H9 (cell line): ENCODE measurements at places on chromosomes 2 and 18. TPM values are rescaled to one million over a fixed set of nuclear protein-coding genes. Genes with fewer than 3 reads are reported as not detected.

GRCh38 chr2:237615631-237616249 lies 11.6 kb upstream of the LRRFIP1 start:
- DNase-seq: peak; percentile 18
- H3K4me3 ChIP-seq: no peak overlapping the region
- no peaks in the 10 kb centered on the region for H3K36me3 ChIP-seq
- no peaks in the 10 kb centered on the region for H3K27me3 ChIP-seq

GRCh38 chr2:209553913-209554312 lies 130.1 kb downstream of the MAP2 start:
- H3K4me1 ChIP-seq: no peaks in the 10 kb centered on the region
- H3K4me3 ChIP-seq: no peak overlapping the region
- no peaks in the 10 kb centered on the region for H3K36me3 ChIP-seq
- DNase-seq: no peak
- H3K27ac ChIP-seq: no peak overlapping the region

- H3K4me3 ChIP-seq: no peak overlapping the region; the same call in 1 of the 2 replicates
- H3K4me1 ChIP-seq: no peaks in the 10 kb centered on the region; the same call in 1 of the 2 replicates
- no peaks in the 10 kb centered on the region for H3K27me3 ChIP-seq
Measured at GRCh38 chr2:68696554-68696953, 38.1 kb upstream of the ARHGAP25 start.

GPR155 gene
- 0.35 TPM in 2 replicates for total RNA-seq

DNA sequence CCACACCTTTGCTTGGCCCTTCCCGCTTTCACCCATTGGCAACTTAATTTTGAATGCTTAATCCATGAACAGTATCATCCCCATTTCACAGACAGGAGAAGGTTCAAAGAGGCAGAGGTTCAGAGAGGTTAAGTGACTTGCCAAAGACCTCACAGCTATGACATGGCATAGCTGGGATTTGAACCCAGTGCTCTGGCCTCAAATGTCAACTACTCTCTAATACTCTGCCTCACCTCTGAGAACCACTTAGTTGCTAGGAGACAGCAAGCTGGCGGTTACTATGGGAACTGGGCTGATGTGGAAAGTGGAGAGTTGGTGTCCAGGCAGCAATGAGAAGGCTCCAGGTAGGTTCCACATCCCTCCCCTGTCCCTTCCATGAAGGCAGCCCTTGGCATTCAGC lies 15.8 kb upstream of the PRSS56 start:
- no peak overlapping the region for H3K4me3 ChIP-seq
- no peak for DNase-seq
- H3K4me1 ChIP-seq: 0 out of 2 replicates have a peak, but pooled peaks cover 3% of the 10 kb centered on the region
- no peaks in the 10 kb centered on the region for H3K36me3 ChIP-seq
